Stimulated activated CD8-positive, alpha-beta memory T cell treated with anti-CD3 and anti-CD28 coated beads, Interleukin-15, amount 100 ng/mL, for 48 hours (primary cell): ENCODE measurements at places on chromosomes 2 and 18.

DNA sequence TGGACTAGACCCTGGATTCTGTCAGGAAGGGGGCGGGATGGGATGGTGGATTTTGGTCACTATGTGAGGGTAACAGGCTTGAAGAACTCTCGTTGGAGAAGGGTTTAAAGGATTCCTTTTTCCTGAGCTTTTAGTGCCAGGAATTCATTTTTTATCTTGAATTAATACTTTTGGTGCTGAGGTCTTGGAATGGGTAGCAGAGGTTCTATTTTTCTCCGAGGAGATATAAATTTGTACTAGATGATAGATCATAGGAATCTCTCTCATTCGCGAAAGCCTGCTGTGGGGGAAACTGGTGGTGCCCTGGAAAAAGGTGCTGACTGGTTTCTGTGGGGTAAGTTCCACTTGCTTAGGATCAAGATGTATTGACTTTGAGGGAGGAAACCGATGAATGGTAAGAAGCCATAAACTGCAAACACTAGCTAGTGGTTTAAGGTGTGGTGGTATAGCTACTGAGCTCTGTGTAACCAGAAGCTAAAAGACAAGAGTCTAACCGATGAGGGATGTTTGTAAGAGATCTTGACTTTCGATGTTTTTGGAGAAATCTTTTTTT is 706 bp downstream of the AGPS start:
- DNase-seq, result no peak

- DNase-seq, result no peak
These were observed 50.4 kb downstream of the CLIP4 start for GRCh38 chr2:29165362-29166241.

GRCh38 chr2:216649574-216649973 is 16.4 kb downstream of the IGFBP2 start:
- DNase-seq, result no peak

- no peak for DNase-seq
These were observed 293.4 kb upstream of the CHST9 start for GRCh38 chr18:27478459-27478858.

DNA sequence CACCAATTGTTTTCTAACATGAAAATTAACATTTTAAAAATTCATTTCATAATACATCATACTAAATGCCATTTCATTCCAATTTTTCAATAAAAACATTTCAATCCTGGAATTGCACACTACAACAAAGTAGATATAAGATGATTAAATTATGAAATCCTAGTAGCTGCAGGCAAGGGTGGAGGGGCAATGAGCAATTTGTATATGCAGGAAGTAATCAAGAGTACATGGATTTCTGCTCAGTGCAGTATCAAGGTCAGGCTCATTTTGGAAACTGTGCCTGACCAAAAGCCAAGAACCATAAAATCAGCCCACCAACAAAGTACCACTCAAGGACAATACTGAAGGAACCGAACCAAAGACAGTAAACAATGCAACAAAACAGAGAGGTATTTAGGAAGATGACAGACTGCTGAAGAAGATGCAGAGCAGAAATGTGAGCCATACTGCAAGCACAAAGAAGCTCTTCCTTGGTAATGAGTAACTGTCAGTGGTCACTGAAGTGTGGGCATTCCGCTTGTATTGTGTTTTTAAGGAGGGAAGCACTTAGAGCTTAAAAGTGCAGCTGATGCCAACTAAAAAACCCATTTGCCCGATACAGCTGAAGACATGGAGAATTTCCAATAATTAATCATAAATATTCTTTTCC is 34.5 kb upstream of the DSEL start:
- no peak for DNase-seq

DNA sequence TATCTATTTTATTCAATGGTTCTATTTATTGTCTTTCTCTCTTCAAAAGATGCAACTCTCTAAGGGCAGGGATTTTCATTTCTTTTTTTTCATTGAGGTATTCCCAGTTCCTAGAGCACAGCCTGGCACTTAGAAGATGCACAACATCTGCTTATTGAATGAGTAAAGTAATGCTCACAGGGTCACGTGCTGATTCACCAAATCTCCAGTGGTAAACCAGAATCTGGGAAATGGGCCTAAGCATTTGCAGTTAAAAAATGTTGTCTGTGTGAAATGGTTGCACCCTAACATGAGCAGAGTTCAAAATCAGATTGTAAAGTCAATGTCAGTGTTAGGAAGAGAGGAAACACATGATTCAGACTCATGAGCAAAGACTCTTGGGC is 15.8 kb downstream of the SLC8A1 start:
- DNase-seq, result no peak

DNA sequence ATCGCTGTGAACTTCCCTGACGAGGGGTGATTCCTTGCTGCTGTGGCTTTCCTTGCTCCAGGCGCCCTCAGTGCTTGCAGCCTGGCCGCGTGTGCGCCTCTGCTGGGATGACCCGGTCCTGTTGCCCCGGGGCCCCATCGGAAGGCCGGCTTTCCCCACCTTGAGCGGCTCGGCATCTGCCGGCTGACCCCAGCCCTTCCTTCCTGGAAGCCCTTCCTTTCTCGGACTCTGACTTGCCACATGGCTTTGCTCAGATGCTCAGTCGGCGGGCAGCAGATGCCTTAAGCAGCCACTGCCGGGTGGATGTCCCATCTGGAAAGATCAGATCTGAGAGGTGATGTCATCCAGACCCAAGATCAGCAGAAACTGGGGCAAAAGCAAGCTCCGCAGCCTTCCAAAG is 100.5 kb upstream of the ODC1 start:
- DNase-seq, result no peak

DNA sequence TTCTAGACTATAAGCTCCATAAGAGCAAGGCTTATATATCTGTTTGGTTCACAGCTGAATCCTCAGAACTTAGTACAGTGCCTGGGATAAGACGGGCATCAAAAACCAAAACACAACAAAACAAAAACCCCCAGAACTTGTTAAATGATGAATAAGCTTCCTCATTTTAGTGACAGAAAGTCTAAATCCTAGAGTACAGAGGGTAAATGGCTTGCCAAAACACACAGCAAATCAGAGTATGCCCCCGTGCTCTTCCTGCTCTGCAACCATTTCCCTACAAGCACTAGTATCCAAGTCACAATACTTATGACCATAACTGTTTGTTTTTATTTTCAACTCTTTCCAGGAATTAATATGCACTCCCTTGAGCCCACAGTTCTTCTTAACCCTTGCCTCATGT is 10.1 kb downstream of the ZNF521 start:
- DNase-seq, result no peak

DNA sequence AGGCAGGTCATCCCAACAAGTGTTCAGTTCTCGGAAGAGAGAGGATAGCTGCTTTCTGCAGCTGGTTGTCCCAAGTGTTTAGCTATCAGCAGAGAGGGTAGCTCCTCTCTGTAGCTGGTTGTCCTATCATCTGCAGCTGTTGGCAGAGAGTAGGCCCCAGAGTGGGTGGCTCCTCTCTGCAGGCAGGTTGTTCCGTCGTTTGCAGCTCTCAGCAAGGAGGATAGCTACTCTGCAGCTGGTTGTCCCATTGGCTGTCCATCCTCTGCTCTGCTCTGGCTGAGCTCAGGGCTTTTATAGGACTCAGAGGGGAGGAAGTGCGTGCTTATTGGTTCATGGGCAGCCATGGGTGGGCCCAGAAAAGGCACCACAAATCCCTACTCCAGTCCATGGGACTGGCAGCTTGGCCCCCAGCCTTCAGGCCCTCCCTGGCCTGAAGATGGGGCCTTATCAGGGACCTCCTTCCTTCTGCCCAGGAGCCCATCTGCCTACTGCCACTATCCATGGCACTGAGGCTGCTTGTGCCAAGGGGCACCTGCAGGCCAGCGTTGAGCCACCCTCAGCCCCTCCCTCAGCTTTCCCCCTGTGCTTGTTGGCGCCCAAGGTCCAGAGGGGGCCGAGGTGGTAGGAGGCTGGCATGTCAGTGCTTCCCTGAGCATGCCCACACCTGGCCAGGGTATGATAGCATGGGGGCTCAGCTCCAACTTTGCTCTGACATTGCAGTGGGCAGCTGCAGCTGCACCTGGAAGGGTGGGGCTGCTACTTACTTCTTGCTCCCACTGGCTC is 38.3 kb downstream of the TDRD15 start:
- DNase-seq, result no peak

DNA sequence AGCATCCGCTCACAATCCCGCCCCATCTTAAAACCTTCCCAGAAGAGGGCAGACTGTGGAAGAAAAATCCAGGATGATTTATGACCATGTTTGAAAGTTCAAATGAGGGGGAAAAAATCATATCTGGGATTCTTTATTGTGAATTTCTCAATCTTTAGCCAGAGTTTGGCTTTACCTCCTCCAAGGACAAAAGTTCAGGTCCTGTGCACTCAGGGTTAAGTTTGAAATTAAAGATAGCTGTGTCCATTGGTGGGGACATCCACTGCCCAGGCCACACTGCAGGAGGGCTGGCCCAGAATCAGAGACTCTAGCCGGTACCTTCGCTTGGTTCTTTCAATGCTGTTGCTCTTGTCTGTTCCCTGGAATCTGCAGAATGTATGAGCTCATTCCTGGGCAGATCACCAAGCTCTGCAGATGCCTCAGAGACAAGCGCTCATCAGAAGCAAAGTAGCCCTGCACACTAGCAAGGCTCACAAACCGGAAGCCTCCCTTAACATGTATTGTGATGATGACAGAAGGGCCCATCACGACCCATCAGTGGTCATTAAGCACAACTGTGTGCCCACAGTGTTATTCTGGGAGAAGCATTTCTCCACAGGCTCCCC is 375.3 kb upstream of the KLHL29 start:
- no peak for DNase-seq

- no peak for DNase-seq
These were observed 828.0 kb downstream of the SLC4A3 start for GRCh38 chr2:220455351-220455990.

DNA sequence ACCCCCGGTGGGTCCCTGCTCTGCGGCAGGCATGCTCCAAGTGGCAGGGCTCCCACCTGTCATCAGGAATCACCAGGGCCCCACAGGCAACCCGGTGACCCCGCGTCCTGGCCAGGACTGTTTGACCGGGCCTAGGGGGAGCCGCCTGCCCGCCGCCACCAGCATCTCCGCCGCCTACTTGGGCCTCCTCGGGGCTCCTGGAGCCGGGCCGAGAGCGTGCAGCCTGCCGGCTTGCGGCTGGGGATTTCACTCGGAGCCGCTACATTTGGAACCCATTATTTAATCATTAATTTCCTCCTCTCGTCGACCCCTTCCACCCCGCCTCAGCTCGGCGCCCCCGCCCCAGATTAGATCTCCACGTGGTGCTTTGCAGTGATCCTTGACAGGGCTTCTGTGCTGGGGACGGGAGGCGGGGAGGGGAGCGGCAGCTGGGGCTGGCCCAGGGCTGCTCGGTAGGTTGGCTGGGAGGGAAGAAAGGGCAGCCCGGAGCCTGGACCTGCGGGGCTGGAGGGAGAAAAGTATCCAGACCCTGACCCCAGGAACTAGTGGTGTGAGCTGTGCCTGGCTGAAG is 295.4 kb downstream of the CYP26B1 start:
- no peak for DNase-seq

DNA sequence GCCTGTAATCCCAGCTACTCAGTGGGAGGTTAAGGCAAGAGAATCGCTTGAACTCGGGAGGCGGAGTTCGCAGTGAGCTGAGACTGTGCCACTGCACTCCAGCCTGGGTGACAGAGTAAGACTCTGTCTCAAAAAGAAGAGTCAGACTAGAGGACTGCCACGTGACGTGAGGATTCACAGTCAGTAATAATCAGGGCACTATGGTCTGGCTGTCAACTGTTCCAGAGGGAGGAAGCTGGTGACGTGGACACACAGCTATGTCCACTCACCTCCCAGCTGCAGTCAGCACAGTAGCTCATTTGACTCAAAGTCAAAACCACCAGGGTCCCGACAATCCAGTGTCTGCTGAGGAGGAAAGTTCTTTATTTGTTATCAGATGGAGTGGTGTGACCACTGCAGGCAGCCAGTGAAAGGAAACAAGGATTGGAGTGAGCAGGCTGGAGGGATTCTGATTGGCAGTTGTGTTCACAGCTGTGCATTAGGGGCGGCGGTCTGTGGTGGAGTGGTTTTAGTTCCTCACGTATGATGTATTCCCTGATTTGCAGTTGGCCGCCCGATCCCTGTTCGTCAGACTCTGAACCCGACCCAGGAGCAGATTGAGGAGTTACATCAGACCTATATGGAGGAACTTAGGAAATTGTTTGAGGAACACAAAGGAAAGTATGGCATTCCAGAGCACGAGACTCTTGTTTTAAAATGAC is 37.9 kb downstream of the MOGAT1 start:
- DNase-seq, result no peak

DNA sequence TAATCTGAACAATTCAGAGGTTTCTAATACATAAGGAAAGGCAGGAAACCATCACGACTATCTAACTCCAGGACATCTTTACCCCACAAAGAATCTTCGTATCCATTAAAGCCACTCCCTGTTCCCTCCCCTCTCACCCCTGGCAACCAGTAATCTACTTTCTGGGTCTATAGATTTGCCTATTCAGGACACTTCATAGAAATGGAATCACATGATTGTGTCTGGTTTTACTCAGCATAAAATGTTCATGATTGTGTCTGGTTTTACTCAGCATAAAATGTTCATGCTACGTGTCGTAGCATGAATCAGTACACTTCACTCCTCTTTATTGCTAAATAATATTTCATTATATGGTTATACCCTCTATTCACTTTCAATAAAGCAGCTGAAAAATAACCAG is 11.6 kb downstream of the FECH start:
- DNase-seq, result no peak

DNA sequence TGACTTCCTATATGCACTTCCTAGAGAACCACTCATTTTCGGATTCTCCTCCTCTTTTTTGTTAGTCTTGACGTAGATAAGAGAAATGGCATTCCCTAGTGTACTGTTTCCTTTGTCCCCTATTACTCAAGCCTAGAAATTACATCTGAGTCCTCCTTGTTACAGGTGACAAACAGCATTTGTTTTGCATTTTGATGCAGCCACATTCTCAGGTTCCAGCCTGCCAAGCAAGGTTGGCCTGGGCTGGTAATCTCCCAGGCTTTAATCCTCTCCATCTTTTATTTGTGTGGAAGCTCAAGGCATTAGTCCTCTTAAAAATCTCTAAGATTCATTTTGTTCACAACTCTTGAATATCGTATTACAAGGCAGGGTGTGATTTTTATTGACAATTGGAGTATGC is 318.0 kb upstream of the NRP2 start:
- no peak for DNase-seq

GRCh38 chr2:152587187-152587947 is 129.9 kb downstream of the PRPF40A start:
- no peak for DNase-seq

- DNase-seq, result no peak
These were observed 78.2 kb downstream of the CELF4 start for GRCh38 chr18:37487400-37487867.

- no peak for DNase-seq
These were observed 331.6 kb downstream of the DYSF start for GRCh38 chr2:71784734-71785511.

DNA sequence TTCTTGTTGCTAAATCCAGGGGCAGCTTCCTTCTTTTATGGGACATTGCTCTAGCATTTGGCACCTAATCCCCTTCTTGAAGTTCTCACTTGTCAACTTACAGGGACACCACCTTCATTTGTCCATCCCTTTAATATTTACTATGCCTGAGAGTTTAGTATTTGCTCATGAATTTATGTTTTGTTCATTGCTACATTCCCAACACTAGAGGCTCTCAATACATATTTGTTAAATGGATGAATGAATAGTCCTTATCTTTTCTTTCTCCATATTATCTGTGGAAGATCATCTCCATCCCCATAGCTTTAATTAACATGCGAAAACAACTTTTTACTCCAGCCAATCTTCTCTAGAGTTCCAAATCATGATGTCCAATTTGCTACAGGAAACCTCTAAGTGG is 5.4 kb downstream of the CWC22 start:
- no peak for DNase-seq
